Retinal pigment epithelial cell (primary cell): ENCODE measurements at places on chromosomes 3 and 15.

GRCh38 chr3:150544726-150545125 is 1.6 kb downstream of the SERP1 start:
- no peak for DNase-seq

DNA sequence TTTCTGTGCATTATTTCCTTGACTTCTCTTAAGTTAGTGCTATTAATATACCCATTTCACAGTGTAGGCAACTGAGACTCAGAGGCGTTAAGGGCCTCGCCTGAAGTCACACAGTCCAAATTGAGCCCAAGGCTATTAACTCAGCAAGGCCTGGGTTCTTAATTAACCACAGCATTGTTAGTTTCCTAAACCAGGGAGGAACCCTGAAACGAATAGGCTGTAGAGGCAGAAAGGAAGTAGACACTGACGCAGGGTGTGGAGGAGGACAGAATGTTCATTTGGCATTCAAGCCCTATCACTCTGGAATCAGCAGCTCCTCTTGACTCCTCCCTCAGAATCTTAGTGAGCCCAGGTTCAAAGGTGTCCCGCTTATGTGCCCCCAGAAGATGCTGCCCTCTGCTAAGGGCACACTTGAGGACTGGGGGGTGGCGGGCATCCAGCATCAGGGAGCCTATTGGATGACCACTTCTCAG is 13.9 kb downstream of the ARHGEF3 start:
- no peak for DNase-seq

GRCh38 chr3:126665959-126666657 is 11.2 kb upstream of the TXNRD3 start:
- DNase-seq, result no peak

DNA sequence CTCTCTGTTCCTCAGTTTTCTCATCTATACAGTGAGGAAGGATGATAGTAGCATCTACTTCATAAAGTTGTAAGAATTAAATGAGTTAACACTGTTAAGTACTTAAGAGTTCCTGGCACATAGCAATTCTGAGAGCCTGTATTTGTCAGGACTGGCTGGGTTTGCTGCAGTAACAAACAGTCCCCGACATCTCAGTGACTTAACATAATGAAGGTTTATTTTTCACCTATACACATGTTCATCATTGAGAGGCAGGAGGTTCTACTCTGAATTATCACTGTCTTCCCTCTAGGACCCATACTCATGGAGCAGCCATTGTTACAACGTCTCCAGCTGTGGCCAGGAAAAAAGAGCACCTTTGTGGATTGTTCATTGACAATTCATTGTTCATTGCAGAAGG is 190.6 kb upstream of the PROK2 start:
- DNase-seq, result no peak

- no peak for DNase-seq
Measured at GRCh38 chr3:55455915-55456314, 31.2 kb downstream of the WNT5A start.
